ENCODE measurements at places on chromosomes 1 and 21.
A peak's percentile ranks its signal among the peaks of the same experiment; 100 is the strongest.

DNA sequence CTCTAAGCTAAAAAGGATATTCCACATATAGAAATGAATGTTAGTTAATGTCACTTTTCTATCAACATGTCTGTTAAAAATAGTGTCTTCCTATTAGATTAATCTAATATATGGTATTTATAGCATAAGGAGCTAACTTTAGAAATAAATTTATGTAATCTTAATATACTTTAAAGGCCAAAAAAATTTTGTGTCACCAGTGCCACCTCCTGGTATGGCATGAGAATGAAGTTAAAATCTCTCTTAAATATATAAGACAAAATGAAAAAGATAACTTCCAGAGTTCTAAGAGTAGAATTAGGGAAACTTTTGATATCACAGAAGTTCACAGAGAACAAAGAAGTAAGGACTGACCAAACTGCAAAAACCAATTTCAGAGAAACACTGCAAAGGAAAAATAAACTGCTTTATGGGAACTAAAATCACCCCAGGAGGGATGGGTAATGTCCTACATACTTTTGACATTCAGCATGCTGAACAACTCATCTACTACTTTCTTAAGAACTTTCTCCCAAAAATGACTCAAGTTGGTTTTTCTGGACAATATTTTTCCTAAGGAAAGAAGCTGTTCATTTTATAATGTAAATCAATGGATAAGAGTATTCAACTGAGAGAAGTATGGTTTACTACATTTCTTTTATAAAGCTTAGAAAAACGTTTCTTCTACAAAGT lies 82.8 kb downstream of the TRIM33 start:
- no peak for DNase-seq

DNA sequence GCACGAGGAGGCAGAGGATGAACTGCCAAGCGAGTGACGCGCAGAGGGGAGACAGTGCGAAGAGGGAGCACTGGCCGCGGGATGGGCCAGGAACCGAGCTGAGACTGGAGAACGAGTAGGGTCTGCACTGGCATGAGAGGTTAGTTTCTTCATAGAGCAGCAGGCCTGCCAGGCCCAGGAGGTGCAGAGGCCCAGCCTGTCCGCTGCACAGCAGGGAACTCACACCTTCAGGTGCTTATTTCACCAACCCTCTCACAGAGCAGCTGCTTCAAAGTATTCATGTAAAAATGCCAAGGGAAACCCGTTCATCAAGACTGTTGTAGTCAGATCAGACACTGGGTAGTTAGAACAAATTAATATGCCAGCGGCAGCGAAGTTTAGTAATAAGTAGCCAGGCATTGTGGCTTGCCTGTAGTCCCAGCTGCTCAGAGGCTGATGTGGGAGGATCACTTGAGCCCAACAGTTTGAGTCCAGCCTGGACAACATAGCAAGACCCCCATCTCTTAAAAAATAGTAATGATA lies 144.5 kb downstream of the SLC45A1 start:
- no peak for DNase-seq

DNA sequence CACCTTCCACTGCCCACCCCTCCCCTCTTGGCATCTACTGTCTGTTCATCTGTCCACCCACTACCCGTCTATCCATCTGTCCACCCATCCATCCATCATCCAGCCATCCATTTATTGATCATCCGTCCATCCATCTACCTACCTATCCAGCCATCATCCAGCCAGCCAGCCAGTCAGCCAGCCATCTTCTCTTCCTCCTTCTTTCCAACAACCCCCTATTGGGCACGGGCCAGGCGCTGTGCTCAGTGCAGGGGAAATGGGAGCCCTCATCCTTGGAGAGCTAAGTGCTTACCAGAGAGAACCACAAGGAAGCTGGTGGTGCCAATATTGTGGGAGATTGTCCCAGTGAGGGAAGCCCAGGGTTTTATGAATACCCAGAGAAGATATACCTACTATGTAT lies 51.7 kb upstream of the TMEM51 start:
- no peak for DNase-seq

- no peak for DNase-seq
These were observed 2.6 kb downstream of the BCAR3 start for GRCh38 chr1:93678946-93679480.

- no peak for DNase-seq
These were observed 63.6 kb upstream of the NGF start for GRCh38 chr1:115401676-115402075.

GRCh38 chr1:201728731-201729130 lies 100.2 kb upstream of the IPO9 start:
- DNase-seq, result no peak

- DNase-seq, result no peak
These were observed 544.0 kb downstream of the LMO4 start for GRCh38 chr1:87872692-87873091.

GRCh38 chr1:154730986-154731489 lies 123.1 kb upstream of the ADAR start:
- no peak for DNase-seq

- no peak for DNase-seq
These were observed 31.5 kb downstream of the TAF5L start for GRCh38 chr1:229594227-229595008.

DNA sequence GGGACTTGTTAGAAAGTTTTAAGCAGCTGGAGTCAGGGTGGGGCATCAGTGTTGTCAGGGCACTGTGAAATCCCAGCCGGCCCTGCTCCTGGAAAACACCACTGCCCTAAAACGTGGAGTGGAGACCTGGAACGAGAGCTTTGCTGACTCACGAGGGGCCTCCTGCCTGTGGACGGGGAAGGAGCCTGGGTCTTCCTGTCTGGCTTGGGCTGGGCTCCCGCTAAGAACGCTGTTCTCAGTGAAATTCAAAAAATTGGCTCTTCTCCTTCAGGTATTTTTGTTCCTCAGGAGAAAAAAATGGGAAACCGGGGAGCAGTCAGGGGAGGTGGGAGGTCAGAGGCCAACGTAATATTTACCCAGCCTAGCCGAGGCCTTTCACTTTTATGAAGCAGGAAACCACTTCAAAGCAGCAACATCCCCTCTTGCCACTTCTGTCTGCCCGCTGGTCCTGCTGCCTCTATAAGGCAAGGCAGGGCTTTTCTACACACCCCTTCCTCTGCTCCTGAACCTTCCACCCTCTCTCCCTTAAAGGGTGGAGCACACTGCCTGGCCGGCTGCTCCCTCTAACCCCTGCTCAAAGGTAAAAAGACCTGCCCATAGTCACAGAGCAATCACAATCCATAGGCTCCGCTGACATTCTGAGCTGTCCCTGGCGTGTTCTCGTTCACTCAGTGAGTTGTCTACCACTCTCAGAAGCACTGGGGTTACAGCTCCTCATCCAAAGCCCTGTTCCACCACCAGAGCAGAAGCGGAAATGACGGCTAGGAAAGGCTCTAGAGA lies 8.0 kb downstream of the PLXNA2 start:
- peak; percentile 11 for DNase-seq

GRCh38 chr1:240294566-240294965 lies 202.9 kb downstream of the FMN2 start:
- DNase-seq, result no peak

DNA sequence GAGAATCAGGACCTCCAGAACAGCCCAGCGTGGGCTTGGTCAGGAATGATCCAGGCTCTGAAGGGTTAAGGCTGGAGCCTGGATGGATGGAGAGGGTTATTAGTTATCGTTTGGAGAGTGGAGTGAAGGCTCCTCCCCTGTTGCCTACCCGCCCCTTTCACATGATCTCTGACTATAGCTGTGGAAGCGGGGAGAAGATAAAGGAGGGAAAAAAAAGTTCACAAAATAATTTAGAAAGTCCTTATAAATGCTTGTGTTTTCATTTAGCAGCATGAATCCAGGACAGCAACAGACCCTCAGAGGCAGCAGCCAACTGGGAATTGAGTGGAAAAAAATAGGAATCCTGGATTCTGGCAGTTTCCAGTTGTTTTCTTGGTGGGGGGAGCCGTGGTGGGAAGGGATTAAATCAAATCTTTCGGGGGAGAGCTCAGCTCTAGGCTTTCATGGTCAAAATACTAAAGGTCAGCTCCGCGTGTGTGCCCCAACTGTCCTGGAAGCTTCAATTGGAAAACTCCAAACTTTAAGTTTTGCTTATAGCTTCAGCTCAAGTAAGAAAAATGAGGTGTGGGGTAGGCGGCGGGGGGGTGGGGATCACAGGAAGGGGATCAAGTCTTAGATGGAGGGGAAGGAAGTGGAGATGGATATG lies 595 bp upstream of the DDR2 start:
- DNase-seq, result no peak

DNA sequence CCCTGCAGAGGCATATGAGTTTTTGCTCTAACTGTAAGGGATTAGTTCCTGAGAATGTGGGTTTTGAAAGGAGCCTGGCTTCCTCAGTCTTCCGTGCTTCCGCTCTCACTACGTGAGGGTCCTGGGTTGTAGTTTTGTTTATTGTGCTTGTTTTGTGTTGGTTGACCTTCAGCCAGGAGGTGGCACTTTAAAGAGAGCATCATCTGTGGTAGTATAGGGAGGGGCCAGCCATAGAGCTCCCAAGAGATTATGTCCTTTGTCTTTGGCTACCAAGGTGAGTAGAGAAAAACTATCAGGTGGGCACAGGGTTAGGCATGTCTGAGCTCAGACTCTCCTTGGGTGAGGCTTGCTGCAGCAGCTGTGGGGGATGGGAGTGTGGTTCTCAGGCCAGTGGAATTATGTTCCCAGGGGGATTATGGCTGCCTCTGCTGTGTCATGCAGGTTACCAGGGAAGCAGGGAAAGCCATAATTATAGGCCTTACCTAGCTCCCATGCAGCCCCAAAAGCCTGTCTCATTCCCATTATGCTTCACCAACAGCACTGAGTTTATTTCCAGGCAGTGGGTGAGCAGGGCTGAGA lies 23.5 kb downstream of the CYP4B1 start:
- DNase-seq, result no peak

GRCh38 chr1:98104289-98104688 lies 183.5 kb upstream of the DPYD start:
- DNase-seq, result no peak

DNA sequence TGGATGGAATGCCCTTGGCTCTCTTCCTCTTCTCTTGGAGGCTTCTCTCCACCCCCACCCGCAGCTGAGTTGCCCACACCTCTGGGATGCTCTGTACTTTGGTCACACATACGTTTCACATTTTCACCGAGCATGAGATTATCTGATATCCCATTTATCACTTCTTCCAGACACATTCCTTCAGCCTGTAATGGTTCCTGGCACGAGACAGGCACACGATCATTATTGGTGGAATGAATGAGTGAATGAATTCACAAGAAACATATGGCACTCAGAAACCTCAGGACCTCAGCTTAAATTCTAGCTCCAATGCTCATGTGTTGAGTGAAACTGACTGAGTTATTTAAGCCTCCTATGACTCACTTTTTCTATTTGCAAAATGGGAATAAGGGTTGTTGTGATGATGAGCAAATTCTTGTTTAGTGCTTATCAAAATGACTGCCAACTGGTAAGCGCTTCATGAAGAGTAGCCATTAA lies 242.7 kb upstream of the JUN start:
- no peak for DNase-seq

DNA sequence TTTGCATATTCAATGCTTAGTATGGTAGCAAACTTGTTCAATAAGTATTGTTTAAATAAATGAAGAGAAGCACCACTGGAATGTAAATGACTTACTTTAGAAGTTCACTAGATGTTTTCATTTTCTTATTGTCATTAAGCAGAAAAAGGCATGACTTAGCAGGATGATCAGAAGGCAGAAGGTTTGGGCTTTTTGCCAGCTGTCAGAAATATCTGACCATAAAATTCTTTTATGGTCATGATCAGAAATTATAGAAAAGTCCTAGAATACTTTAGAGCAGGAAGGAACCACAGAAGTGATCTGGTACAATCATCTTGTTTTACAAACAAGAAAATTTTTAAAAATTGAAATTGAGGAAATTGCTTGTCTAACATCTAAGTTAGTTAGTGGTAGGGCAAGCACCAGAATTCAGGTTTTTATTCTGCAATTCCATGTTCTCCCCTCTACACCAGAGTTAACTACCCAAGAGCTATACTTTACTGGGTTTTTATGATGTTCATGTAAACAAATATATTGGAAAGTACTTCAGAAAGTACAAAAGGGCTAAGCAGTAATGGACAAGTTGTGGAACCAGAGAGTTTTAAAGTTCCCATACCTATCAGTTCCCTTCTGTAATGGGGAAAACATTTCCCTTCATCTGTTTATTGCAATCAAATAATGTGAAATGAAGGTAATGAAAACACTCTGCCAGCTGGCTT lies 10.1 kb downstream of the FMO5 start:
- no peak for DNase-seq

DNA sequence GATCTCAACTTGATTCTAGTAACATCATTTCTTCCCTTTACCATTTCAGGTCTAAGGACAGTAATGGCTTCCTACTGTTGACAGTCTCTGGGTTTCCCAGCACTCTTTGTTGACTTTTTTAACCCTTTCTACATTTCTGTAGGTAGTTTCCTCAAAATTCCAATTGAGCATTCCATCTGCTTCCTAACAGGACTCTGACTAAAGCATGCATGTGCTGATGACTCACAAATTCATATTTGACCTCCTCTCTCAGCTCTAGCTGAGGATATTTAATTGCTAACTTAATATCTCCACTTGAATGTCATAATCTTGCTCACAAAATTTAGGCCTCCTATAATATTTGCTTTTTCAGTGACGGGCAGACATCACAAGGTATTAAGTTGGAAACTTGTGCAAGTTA lies 93.3 kb upstream of the ZNHIT6 start:
- DNase-seq, result no peak

- DNase-seq, result no peak
These were observed 76.4 kb upstream of the ETS2 start for GRCh38 chr21:38729291-38729690.

- DNase-seq, result peak; percentile 53
These were observed 2.0 kb downstream of the SRSF4 start for GRCh38 chr1:29179641-29180184.

- no peak for DNase-seq
These were observed 138.1 kb downstream of the MIS18A start for GRCh38 chr21:32140604-32141317.

- no peak for DNase-seq
These were observed 50.6 kb upstream of the HP1BP3 start for GRCh38 chr1:20837554-20838192.
